ENCODE measurements at places on chromosomes 1 and 21. TPM values are rescaled to one million over a fixed set of nuclear protein-coding genes. Genes with fewer than 3 reads are reported as not detected.

Gene CHRNB2
- not detected for total RNA-seq

Gene TCEA3
- 49.3 TPM for total RNA-seq

Gene LORICRIN
- not detected for total RNA-seq

Gene AGT
- total RNA-seq = 1,430 TPM

Gene PPM1J
- total RNA-seq = 0.08 TPM

Gene EIF4G3
- total RNA-seq = 22.8 TPM

Gene CLIC6
- total RNA-seq = 0.05 TPM

Gene ASAP3
- total RNA-seq = 20.9 TPM

Gene CENPF
- 47.3 TPM for total RNA-seq

Gene TCHHL1
- total RNA-seq = not detected

Gene ATAD3C
- 1.3 TPM for total RNA-seq

Gene PTGS2
- 0.33 TPM for total RNA-seq

Gene ADAM15
- 26.8 TPM for total RNA-seq

Gene C4BPB
- 59.7 TPM for total RNA-seq

GRCh38 chr1:3761296-3762010 is 9.2 kb downstream of the CCDC27 start:
- no peaks in the 10 kb centered on the region for H3K4me1 ChIP-seq
- no peak for DNase-seq
- H3K36me3 ChIP-seq = no peaks in the 10 kb centered on the region
- H3K27me3 ChIP-seq = no peaks in the 10 kb centered on the region

- H3K4me1 ChIP-seq = peaks cover 13% of the 10 kb centered on the region
- H3K4me3 ChIP-seq = no peak overlapping the region
- H3K36me3 ChIP-seq = no peaks in the 10 kb centered on the region
- DNase-seq = no peak
- no peak overlapping the region for H3K27ac ChIP-seq
Observed at GRCh38 chr21:33967086-33967571, 51.5 kb upstream of the ATP5PO start.

GRCh38 chr1:172326136-172326535 is 94.3 kb upstream of the C1orf105 start:
- H3K27ac ChIP-seq = no peak overlapping the region
- H3K27me3 ChIP-seq = no peaks in the 10 kb centered on the region
- no peaks in the 10 kb centered on the region for H3K4me1 ChIP-seq
- no peak overlapping the region for H3K4me3 ChIP-seq

GRCh38 chr1:17539477-17540254 is at the start of gene ARHGEF10L:
Gene ARHGEF10L (plus strand): TSS chr1:17539698. CDS start chr1:17580596, 40,898 bp downstream.
- DNase-seq = no peak
- peak within 1 kb of the TSS; percentile 90 for H3K27ac ChIP-seq
- peaks cover 23% of the 10 kb centered on the region for H3K4me1 ChIP-seq

- no peak overlapping the region for H3K27ac ChIP-seq
- no peaks in the 10 kb centered on the region for H3K27me3 ChIP-seq
- H3K4me3 ChIP-seq = no peak overlapping the region
- H3K36me3 ChIP-seq = no peaks in the 10 kb centered on the region
- DNase-seq = no peak
Observed at GRCh38 chr1:227540170-227541098, 22.9 kb upstream of the ZNF678 start.

DNA sequence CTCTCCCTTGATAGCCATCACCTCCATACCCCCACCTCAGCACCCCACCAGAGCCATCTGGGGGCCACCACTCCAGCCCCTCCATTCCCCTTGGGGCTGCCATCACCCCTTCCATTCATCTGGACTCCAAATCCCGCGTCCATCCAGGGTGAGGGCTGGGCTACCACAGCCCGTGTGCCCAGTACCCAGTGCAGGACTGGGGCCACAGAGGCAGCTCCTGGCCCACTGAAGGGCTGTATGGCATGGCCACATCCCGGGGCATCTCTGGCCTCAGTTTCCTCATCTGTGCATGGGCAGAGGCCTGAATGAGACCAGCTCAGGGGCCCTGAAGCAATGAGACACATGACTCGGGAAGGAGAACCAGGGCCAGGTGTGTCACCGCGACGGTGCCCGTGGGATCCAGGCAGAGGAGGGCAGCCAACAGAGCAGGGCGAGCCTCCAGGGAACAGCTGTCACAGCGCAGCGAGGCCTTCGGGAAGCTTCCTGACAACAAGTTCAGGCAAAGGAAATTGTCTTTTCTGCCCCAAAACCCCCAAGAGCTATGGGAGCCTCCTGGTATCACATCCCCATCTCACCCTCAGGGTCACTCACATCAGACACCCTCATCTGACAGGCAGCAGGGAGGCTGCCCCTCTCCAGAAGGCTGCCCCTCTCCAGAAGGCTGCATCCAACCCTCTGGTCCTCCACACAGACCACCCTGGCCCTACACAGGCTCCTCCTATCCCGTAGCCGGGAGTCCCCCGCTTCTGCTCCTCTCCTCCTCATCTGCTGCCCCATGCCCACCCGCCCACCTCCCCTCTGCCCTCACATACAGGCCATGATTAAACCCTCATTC is 76.3 kb downstream of the MEGF6 start:
- no peak for DNase-seq
- H3K36me3 ChIP-seq = no peaks in the 10 kb centered on the region
- no peaks in the 10 kb centered on the region for H3K27me3 ChIP-seq
- peaks cover 8% of the 10 kb centered on the region for H3K4me1 ChIP-seq

GRCh38 chr1:151047925-151048644 is 534 bp downstream of the C1orf56 start:
- DNase-seq = peak; percentile 61
- peaks cover 15% of the 10 kb centered on the region for H3K4me1 ChIP-seq
- no peaks in the 10 kb centered on the region for H3K27me3 ChIP-seq
- H3K27ac ChIP-seq = peak overlapping the region; percentile 73
- H3K36me3 ChIP-seq = no peaks in the 10 kb centered on the region

DNA sequence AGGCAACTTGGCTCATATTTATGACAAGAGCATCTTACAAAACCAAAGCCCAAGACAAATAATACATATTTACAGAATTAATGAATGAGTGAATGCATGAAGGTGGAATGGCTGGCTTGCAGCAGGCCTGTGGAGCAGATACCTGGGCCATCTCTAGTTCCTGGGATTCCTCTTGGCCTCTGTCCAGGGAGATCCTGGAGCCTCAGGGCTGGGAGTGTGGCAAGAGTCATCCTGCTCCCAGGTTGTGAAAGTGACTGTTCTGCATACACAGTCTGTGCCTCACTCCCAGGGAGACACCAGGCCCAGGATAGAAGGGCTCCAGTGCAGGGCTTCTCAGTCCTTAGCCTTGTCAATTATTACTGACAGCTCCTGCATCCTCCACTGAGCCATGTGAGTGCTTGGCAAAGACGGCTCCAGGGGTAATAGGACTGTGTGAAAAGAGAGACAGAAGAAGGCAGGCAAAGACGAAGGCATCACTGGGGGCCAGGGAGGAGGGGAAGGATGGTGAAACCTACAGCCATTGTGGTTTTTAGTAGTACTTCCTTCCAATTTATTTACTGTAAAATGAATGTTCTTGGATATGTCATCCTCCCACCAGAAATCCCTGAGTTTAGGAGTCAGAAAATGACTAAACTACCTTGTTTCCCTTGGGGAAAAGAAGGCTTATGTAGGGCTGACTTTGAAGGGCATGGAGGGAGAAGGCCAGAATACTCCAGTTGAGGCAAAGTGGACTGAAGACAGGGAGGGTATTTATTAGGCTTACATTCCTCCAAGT is 14.3 kb upstream of the KPRP start:
- H3K27me3 ChIP-seq = no peaks in the 10 kb centered on the region
- H3K4me3 ChIP-seq = no peak overlapping the region
- DNase-seq = no peak
- H3K27ac ChIP-seq = no peak overlapping the region

DNA sequence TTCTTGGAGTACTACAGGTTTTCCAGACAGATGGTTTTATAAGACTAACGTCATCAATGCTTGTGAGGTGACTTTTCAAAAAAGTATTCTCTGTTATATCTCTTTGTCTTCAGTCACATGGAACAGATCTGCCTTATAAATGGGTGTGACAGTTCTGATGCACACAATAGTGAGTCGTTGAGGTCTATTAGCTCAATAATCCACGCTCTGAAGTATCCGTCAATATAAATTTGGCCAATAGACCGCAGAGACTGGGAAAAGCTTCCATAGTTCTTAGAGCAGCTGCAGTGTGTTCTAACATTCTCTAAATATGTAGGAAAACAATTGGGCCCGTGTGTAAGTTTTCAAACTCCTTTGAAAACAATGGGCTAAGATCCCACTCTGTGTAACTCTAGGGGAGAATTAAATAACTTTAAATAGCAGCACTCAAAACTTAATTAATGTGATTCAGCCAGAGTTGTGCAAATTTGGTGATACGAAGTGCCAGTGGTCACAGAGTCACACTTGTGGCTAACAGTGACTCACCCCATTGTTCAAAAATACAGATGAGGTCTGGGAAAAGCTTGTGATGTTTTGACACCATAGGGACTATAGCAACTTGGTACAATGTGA is 316.0 kb downstream of the LMO4 start:
- no peak for DNase-seq
- no peak overlapping the region for H3K27ac ChIP-seq
- no peaks in the 10 kb centered on the region for H3K27me3 ChIP-seq
- no peaks in the 10 kb centered on the region for H3K36me3 ChIP-seq
- no peaks in the 10 kb centered on the region for H3K4me1 ChIP-seq

GRCh38 chr1:26696654-26697430 is 1.0 kb downstream of the ARID1A start:
- peak overlapping the region; percentile 98 for H3K4me3 ChIP-seq
- no peaks in the 10 kb centered on the region for H3K36me3 ChIP-seq
- H3K27me3 ChIP-seq = no peaks in the 10 kb centered on the region
- H3K4me1 ChIP-seq = peaks cover 62% of the 10 kb centered on the region

DNA sequence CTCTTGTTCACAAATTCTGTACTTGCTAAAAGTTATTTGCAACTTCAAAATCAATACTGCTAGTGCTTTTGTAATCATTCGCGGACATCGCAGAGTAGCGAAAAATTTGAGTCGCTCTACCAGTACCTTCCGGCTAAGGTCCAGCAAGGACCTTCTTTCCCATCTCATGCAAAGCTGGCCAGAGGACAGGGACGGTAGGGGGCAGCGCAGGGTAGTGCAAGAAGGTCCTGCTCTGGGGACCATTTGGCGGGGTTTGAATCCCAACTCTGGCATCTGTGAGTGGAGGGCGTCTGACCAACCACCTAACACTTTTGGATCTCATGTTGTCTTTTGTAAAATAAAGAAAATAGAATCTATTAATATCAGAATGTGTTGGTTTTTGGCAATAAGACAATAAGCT is 258.3 kb downstream of the SPATA17 start:
- no peak overlapping the region for H3K4me3 ChIP-seq
- H3K36me3 ChIP-seq = no peaks in the 10 kb centered on the region
- no peaks in the 10 kb centered on the region for H3K4me1 ChIP-seq
- DNase-seq = no peak
- no peak overlapping the region for H3K27ac ChIP-seq

GRCh38 chr1:16135501-16135900 is 20.4 kb downstream of the EPHA2 start:
- no peaks in the 10 kb centered on the region for H3K27me3 ChIP-seq
- H3K27ac ChIP-seq = no peak overlapping the region
- no peak for DNase-seq

- peak; percentile 13 for DNase-seq
- H3K4me3 ChIP-seq = no peak overlapping the region
- H3K27me3 ChIP-seq = no peaks in the 10 kb centered on the region
- no peaks in the 10 kb centered on the region for H3K4me1 ChIP-seq
- no peaks in the 10 kb centered on the region for H3K36me3 ChIP-seq
Observed at GRCh38 chr21:41973427-41973831, 19.6 kb upstream of the C2CD2 start.

GRCh38 chr1:5164158-5164557 is 509.7 kb downstream of the AJAP1 start:
- no peaks in the 10 kb centered on the region for H3K36me3 ChIP-seq
- no peaks in the 10 kb centered on the region for H3K4me1 ChIP-seq
- H3K4me3 ChIP-seq = no peak overlapping the region
- no peak for DNase-seq

- H3K4me3 ChIP-seq = no peak overlapping the region
- H3K4me1 ChIP-seq = no peaks in the 10 kb centered on the region
- H3K27me3 ChIP-seq = no peaks in the 10 kb centered on the region
- no peak overlapping the region for H3K27ac ChIP-seq
Observed at GRCh38 chr1:196002906-196003305, 605.3 kb downstream of the KCNT2 start.

DNA sequence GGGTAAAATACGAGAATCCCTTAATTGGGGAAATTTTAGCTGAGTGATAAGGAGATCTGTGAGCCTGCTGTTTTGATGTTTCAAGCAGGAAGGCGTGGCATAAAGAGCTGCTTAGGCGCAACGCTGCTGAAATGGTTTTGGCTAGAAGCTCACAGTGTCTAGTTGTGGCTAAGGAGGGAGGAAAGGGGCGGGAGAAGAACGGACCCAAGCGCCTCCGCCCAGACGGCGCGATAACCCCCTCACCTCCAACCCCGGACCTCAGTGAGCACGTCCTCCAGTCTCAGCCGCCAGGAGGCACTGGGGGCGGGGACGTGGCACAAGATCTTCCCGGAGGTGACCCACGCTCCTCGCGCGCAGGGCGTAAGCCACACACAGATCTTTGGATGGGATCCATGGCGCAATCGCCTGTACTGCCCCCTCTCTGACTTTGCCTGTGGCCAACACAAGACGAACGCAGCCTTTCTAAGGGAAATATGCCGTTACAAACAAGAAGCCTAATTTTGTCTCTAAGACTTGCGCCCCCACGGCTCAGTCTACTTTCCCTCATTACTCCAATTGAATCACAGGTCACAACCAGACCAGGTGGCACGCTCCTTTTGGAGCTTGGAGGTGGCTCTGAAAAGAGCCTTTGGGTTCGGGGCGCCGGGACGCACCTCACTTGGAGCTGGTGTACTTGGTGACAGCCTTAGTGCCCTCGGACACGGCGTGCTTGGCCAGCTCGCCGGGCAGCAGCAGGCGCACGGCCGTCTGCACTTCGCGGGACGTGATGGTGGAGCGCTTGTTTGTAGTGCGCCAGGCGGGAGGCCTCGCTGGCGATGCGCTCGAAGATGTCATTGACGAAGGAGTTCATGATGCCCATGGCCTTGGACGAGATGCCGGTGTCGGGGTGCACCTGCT is 23.4 kb upstream of the RNF187 start:
- H3K27ac ChIP-seq = no peak overlapping the region
- peak; percentile 62 for DNase-seq
- H3K4me1 ChIP-seq = peaks cover 3% of the 10 kb centered on the region
- no peaks in the 10 kb centered on the region for H3K36me3 ChIP-seq

GRCh38 chr21:19842601-19843000 is 1155.6 kb upstream of the NCAM2 start:
- H3K36me3 ChIP-seq = no peaks in the 10 kb centered on the region
- H3K4me1 ChIP-seq = no peaks in the 10 kb centered on the region
- H3K27ac ChIP-seq = no peak overlapping the region
- H3K27me3 ChIP-seq = no peaks in the 10 kb centered on the region
